ENCODE measurements at places on chromosomes 4 and X. TPM values are rescaled to one million over a fixed set of nuclear protein-coding genes. Genes with fewer than 3 reads are reported as not detected.

ZNF280C gene
- total RNA-seq = 1.7 TPM

NDNF gene
- not detected for total RNA-seq

NELFA gene
- total RNA-seq = 14.9 TPM

SPARCL1 gene
- 0.70 TPM for total RNA-seq

UGT2A1 gene
- total RNA-seq = not detected
